Activated T-helper 17 cell treated with anti-CD3 and anti-CD28 coated beads, Interleukin-2, amount 50 U/mL, for 72 hours (primary cell): ENCODE measurements at places on chromosomes 11 and 22.
A peak's percentile ranks its signal among the peaks of the same experiment; 100 is the strongest.

- ATAC-seq = no peak
These were observed 164.5 kb upstream of the POU2AF2 start for GRCh38 chr11:111081021-111081511.

DNA sequence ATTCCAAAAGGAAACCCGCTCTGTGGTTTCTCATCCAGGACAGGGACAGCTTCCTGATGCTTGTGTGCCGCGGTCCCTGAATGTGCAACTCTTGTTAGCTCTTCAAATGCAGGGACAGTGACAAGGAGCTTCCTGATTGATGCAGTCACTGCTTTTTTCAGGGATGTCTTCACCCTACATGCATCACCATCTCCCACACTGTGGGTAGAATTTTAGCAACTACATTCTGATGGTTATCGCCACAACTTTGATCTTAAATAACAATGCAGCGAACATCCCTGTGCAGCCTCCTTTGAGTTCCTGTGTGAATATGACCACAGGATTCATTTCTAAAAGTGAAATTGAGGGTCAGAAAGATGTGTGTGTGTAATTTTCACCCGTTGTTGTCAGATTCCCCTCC, 115.0 kb downstream of the GGTLC2 start:
- no peak for ATAC-seq

GRCh38 chr11:75031224-75031753, 42.6 kb downstream of the NEU3 start:
- no peak for ATAC-seq

GRCh38 chr11:7677071-7677470, 3.8 kb upstream of the CYB5R2 start:
- peak; percentile 54 for ATAC-seq

GRCh38 chr22:47386812-47387510, 624.5 kb downstream of the TBC1D22A start:
- no peak for ATAC-seq

DNA sequence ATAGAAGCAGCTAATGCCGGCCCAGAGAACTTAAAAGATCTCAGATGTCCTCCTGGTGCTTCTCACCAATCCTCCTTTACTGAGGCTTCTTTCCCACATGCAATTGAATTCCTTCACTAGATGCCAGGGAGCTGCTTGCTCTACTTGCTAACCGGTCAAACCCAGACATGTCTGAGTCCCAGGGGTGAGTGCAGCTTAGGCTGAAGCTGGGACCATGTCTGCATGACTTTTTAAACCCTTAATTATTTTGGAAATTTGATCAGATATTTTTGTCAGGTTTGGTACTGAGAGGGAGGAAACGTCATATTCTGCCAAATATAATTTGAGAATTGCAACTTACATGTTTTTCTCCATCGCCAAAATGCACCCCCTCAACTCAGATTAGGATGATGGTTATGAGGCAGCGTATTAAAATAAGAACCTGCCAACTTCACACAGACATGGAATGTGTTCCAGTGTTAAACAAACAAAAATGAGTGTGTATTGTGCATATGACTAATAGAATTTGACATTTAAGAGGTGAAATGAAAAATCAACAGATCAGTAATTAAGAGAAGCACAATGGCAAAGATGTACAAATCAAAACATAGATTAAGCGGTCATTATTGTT, 529.5 kb downstream of the ETS1 start:
- ATAC-seq = no peak

GRCh38 chr11:45322111-45322705, 36.1 kb upstream of the SYT13 start:
- ATAC-seq = no peak

DNA sequence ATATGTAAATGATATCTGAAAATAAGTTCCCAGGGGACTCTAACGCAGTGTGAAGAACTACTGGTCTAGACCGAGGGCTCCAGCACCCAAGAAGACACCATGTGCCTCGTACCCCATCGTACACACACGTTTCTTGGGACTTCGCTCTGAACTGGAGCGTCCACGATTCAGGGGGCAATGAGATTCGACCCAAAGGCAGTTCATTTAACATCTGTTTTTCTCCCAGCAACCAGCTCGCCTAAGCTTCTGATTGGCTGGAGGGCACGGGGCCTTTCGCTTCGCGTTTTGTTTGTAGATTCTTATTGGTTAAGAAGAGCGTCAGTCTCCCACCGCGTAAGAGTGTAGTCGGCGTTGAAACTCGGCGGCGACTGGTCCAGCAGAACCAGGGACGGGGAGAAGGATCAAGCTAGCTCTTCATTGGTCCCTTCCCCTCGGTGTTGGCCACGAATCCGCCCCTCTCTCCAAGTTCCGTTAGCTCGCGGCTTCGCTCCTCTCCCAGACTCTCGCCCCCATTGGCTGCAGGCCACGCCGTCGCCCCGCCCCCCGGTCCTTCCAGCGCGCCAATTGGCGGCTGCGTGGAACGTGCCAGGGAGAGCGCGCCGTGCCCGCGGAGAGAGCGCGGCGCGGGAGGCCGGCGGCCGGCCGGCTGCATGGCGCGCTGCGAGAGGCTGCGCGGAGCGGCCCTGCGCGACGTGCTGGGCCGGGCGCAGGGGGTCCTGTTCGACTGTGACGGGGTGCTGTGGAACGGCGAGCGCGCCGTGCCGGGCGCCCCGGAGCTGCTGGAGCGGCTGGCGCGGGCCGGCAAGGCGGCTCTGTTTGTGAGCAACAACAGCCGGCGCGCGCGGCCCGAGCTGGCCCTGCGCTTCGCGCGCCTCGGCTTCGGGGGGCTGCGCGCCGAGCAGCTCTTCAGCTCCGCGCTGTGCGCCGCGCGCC, at the start of gene PDXP:
Gene PDXP (plus strand): TSS at position 591 of the 933 bp plus-strand sequence. CDS start 60 bp downstream, at position 651.
- peak; percentile 97 for ATAC-seq

DNA sequence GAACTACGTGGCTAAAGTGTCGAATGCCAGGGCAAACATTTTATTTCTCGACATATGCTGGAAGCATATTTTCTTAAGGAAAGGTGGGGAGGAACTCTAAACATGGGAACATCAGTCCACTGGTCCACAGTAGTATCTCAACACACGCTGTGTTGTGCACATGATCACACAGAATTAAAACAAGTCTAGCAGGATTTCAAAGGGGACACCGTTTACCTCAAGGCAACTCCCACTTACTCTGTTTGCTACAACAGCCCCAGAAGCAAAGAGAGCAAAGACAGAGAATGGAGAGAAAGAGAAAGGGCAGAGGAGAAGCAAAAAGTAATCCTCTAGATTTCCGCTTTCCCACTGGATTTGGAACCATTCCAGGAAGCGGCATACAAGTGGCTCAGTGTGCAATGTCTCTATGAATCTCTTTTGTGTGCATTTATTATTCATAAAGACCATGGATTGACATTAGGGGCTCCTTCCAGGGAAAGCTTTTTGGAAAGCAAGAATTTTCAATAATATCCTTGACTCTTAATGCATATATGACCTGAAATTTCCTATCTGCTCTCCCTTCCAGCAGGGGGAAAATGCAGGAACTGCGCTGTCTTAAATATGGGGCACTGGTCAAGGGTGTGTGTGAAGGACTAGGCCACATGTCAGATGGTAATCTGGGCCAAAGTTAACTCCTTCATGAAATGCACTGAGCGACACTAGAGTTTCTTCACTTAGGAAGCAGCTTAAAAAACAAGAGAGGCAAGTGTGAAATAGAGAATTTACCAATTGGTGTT, 34.8 kb upstream of the CCDC34 start:
- no peak for ATAC-seq
